ENCODE measurements at places on chromosomes 4 and X. TPM values are rescaled to one million over a fixed set of nuclear protein-coding genes. Genes with fewer than 3 reads are reported as not detected.

The CACNA1F gene
- total RNA-seq, result 0.18 TPM

The MTTP gene
- 0.96 TPM for total RNA-seq

The SHROOM2 gene
- 1.9 TPM for total RNA-seq

The GALNTL6 gene
- total RNA-seq, result not detected

The NSD2 gene
- 44.4 TPM for total RNA-seq

The TCEAL2 gene
- total RNA-seq, result 20.6 TPM

The NDNF gene
- total RNA-seq, result 6.3 TPM

The EREG gene
- 0.08 TPM for total RNA-seq

The ETNPPL gene
- total RNA-seq, result 5.0 TPM

The NALF2 gene
- 43.2 TPM for total RNA-seq

DNA sequence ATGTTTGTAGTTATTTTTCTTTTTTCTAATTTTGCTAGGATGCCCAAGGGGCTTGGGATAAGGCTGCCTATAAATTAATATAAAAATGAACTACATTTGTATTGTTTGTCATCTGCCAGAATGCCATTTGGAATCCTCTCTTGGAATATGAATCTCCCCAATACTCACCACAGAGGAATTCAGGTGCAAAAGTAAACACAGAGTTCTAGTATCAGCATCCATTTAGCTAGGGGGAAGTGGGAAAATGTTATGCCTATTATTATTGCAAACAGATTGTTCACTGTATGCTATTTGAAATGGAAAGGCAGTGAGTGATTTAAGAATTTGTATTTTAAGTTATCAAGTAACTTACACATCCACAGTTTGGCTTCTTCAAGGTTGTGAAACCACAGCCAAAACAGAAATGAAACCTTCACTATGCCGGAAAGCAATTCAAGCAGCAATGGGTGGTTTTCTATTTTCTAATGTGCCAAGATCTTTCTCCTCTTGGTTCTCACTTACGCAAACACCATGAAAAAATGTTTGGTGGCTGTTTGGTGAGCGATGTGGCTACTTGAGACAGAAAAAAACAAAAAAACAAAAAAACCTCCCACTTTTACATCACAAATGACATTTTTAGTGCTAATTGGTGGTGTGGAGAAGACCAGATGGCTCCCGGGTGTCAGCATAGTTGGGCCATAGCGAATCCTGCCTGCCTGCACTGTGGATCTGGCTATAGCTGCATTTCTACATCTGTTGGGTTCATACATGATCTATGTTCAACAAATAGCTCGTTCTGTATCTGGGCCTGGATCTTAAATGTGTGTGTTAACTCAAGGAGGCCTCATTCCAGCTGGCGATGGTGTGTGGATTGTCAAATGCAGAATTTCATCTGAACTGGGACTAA lies 200.8 kb upstream of the GIMD1 start:
- no peak for DNase-seq

- DNase-seq, result no peak
These were observed 19.1 kb downstream of the MFAP3L start for GRCh38 chr4:170007113-170007512.

GRCh38 chr4:22801391-22801790 lies 108.7 kb downstream of the GBA3 start:
- DNase-seq, result no peak

DNA sequence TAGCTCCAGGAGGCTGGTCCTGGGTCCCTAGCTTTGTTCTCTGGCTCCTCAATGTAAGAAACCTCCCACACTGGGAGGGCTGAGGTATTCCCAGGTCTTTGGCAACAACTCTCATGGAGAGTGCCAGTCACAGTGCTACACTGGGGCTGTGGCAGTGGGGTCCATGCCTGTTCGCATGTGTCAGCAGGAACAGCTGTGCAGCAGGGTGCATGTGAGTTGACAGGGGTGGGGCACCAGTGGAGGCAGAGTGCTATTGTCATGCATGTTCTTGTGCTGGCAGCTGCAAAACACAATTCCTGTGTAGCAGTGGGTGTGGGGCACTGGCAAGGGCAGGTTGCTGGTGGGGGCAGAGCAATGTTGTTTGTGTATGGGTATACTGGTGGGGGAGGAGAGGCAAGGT lies 246.0 kb downstream of the CXXC4 start:
- DNase-seq, result no peak

GRCh38 chrX:70254909-70255308 lies 5.1 kb downstream of the P2RY4 start:
- DNase-seq, result no peak

GRCh38 chr4:146398896-146399445 lies 122.8 kb downstream of the SLC10A7 start:
- DNase-seq, result no peak

- DNase-seq, result no peak
These were observed 329.4 kb upstream of the PPARGC1A start for GRCh38 chr4:24219209-24219608.

DNA sequence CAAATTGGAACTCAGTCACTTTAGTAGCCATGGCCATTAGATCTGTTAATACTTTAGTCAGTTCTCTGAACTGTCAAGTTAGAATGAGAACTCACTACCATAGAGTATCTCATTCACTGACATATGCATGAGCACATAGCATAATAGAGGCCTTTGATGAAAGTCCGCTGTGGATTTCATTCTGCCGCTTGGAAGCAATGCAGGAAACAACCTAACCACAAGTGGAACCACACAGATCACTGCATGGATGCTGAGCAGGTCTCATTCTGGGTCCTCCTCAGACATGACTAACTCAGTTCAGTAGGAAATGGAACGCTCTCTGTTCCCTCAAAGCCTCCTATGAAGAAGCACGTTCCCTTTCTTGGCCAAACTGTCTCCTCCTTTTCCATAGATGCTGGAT lies 1624.8 kb upstream of the TENM3 start:
- no peak for DNase-seq

DNA sequence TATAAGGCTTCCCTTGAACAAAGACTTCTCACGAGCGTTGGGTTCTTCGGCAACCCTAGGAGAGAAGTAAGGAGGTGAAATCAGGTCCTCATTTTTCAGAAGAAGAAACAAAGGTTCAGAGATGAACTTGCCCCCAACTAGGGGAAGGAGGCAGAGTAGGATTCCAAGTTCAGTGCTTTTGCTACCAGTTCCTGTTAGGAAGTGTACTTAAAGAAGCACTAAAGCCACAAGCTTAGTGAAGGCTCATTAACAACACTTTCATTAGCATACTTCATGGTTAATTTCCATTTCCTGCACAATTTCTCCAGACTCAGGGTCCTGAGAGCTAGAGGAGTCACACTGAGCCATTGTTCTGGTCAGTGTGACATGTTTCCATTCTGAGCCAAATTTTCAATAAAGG lies 52.1 kb downstream of the VSIG4 start:
- no peak for DNase-seq

- peak; percentile 75 for DNase-seq
These were observed 778 bp downstream of the CASP3 start for GRCh38 chr4:184648313-184649025.

DNA sequence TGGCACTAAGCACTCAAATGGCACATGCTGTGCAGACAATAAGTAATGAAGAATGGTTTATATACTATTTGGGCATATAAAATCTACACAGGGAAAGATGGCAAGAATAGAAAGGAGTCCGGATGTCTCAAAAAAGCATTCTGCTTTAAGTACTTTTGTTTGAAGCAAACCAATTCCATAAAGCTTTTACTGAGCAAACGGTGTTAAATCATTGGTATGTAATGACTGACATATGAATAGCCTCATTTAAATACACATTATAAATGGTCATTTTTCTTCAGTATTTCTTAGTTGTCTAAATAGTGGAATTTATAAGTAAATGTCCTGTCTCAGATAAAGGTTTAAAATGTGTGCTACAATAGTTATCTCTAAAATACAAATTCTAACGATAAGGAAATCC lies 6.0 kb downstream of the FBXO8 start:
- DNase-seq, result no peak

DNA sequence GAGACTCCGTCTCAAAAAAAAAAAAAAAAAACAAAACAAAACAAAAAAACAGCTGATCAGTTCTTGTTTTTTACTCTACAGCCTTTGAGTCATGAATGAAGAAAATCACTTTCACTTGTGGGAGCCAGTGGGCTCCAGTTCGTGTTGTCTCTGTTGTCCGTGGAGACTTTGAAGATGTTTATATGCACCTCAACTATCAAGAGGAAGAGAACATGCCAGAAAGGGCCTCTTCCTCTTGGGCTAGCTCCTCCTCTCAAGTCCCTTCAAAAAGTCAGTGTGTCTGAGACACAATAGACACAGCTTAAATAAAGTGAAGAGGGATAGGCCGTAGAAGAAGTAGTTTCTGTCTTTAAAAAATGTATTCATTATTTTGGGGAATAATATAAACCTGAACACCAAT lies 182.7 kb downstream of the KDR start:
- DNase-seq, result no peak

DNA sequence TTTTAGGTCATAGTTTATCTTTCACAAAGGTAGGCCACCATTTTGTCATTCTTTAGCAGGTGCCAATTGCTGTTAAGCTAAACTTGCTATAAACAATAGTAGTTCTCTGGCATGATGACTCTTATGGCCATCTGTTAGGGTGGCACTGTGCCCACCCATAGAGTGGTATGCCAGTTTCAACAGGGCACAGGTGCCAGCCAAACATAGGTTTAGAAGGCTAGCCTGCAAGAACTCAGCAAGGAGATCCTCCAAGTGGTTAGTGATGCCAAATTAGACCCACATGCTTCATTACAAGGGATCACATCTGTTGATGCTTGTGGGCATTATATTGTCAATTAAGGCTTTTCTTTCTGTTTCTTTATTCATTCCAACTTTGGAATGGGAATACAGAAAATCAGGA lies 204.5 kb downstream of the FMR1NB start:
- DNase-seq, result no peak

DNA sequence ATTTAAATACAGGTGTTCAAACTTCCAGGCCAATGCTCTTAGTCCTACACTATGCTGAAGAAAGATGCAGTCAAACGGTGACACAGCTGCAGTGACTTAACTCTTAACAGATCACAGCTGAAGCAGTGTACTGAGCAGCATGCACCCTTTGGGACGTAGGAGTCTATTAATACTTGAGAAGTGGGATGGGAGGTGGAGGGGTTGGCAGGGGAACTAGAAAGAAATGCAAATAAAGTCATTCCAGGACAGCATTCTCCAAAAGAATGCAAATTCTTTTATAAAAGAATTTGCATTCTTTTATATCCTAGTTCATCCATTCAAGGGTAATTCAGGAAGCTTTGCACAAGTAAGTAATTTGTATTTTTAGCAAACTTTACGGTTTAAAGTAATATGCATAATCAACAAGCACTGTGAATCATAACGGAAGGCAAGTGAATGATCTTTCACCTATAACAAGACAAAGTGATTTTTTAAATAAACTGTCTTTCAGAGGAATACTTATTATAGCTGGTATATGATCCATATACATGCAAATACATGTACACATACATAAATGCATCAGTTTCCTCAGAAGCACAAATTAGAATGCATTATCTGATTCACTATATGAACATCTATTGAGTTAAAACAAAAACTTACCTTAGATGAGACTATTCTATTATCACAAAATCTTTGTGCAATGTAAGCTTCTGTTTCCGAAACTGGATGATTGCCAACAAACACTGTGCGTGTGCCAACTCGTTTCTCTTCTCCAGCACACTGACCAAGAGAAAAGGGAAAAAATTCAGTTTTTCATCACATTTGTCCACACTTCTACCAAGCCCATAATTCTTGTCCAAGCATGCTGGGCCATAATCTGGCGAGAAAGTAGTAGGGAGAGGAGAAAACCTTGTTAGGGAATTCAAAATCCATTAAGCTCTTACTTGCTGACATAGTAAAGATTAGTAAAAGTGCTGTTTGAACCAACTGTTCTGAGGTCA lies 106.5 kb downstream of the ATP11C start:
- DNase-seq, result no peak

- DNase-seq, result no peak
These were observed 671.1 kb downstream of the FAT4 start for GRCh38 chr4:125985856-125986255.

- DNase-seq, result no peak
These were observed 301.2 kb downstream of the IL1RAPL1 start for GRCh38 chrX:28888416-28888815.

- DNase-seq, result no peak
These were observed 9.1 kb upstream of the CFP start for GRCh38 chrX:47638816-47639215.

DNA sequence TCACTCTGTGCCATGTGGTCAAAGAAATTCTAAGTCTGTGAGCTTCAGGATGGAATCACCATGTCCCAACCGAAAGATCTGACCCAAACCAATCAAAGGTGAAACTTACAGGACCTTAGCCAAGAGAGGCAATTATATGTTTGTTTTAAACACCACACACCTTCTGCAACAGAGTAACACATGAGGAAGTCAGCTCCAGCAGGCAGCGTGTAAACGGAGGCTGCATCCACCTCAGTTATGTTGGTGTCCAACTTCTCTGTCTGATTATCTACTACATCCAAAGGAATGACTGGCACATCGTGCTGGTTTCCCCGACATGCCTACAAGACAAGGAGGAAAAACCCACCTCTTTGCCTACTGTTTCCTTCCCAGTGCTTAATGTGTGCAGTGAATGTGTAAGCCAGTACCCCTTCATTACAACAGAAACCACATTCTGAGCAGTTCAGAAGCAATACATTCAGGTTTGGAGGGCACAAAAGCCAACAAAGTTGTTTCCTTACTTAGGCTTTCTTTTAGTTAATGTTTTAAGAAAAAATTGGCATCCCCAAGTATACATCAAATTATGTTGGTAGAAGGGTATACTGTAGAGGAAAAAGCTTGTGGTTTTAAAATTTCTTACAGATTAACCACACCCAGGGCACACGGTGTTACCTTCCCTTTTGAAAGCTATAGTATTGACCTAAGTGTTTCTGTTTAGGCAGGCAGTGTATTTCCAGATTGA lies 12.4 kb downstream of the CASP6 start:
- DNase-seq, result no peak

DNA sequence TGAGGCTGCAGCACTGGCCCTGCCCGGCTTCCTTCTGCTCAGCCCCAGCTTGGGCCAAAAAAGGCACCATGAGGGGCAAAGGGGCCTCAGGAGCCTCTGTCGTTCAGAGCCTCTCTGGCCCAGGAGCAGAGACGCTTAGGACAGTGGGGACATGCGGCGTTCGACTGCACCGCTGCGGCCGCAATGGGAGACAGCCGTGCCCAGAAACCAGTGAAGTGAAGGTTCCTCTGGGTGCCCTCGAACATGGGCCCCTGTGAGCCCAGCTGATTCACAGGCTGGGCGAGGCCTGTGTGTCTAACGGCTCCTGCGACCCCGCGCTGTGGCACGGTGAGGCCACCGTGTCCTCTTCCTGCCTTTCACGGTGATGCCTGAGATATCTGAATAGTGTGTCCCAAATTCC lies 235.0 kb downstream of the AFAP1 start:
- peak; percentile 34 for DNase-seq

All from right cardiac atrium (tissue), 5 donors.